ENCODE measurements at places on chromosomes 7 and 10.
A peak's percentile ranks its signal among the peaks of the same experiment; 100 is the strongest.

GRCh38 chr10:47224546-47225218 lies 75.3 kb upstream of the GDF10 start:
- DNase-seq = no peak

- no peak for DNase-seq
Observed at GRCh38 chr7:155213955-155214740, 83.5 kb upstream of the INSIG1 start.

GRCh38 chr7:75985518-75986146 lies 8.8 kb downstream of the TMEM120A start:
- no peak for DNase-seq

DNA sequence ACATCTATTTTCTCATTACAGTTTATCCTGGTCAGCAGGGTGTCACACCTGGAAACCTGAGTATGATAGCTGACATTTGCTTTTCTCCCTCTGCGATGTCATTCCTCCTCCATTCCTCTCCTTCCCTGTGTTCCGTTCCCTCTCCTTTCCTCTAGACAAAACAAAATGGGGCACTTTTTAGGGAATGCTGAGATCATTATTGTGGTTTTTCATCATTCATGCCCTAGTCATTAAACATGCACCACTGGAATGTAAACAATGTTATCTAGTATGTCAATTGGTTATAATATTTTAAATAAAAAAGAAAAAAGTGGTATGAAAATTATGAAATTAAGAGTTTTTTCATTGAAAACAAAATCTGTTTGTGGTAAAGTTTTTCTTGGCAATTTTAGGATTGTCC lies 132.6 kb downstream of the MAPK8 start:
- DNase-seq = no peak

GRCh38 chr7:112080978-112081377 lies 125.2 kb downstream of the DOCK4 start:
- DNase-seq = peak; percentile 27

GRCh38 chr10:92834986-92835385 lies 13.3 kb upstream of the EXOC6 start:
- DNase-seq = no peak

- DNase-seq = no peak
Observed at GRCh38 chr10:81026591-81026990, 488.9 kb downstream of the SH2D4B start.

- DNase-seq = no peak
Observed at GRCh38 chr10:101221549-101221948, 7.7 kb downstream of the LBX1 start.

GRCh38 chr7:127927348-127927696 lies 103.9 kb downstream of the LRRC4 start:
- no peak for DNase-seq

- no peak for DNase-seq
Observed at GRCh38 chr7:51802718-51803117, 486.1 kb upstream of the COBL start.

- DNase-seq = no peak
Observed at GRCh38 chr7:100111914-100112313, 7.2 kb downstream of the TAF6 start.

DNA sequence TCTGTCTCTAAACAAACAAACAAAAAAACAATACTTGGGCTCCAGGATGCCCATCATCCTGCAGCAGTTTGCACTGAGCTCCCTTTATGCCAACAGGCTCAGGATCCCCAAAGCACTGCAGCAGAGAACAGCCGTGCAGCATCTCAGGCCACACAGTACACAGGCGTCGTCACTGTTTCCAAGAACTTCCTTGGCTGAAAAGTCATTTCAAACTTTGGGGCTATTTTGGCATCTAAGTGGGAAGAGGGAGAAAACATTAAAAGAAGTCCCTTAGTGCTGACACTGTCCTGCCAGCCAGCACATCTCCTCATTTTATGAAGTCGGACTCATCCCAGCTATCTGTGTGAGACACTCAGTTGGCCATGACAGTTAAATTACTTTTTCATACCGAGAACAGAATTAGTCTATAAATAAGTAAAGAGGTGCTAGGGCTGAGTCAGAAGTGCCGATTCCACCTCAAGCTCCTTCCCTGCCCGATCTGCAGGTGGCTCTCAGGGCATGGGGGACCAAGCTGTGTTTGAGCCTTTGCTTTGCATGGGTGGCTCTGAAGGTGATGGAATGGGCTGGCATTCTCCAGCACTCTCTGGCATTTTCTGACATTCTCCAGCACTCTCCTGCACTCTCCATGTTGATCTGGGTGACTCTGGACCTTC lies 68.5 kb downstream of the PTPRN2 start:
- no peak for DNase-seq

Measured in SJSA1 (cell line).